Skeletal muscle cell (primary cell): ENCODE measurements at places on chromosomes 12 and 14.

DNA sequence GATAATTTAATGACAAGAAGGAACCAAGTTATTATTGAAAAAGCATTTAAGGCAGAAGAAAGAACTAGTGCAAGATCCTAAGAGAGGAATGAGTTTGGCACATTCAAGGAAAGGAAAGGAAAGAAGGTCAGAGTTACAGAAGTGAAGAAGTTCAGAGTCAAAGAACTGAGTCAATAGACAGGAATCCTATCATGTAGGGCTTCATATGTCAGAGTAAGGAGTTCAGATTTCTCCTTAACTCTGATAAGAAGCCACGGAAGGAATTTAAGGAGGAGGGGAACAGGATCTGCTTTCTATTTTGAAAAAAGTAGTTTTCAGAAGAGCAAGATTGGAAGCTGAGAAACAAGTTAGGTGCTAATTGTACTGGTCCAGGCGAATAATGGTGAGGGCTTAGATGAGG is 223.1 kb upstream of the FOXN3 start:
- DNase-seq: no peak

DNA sequence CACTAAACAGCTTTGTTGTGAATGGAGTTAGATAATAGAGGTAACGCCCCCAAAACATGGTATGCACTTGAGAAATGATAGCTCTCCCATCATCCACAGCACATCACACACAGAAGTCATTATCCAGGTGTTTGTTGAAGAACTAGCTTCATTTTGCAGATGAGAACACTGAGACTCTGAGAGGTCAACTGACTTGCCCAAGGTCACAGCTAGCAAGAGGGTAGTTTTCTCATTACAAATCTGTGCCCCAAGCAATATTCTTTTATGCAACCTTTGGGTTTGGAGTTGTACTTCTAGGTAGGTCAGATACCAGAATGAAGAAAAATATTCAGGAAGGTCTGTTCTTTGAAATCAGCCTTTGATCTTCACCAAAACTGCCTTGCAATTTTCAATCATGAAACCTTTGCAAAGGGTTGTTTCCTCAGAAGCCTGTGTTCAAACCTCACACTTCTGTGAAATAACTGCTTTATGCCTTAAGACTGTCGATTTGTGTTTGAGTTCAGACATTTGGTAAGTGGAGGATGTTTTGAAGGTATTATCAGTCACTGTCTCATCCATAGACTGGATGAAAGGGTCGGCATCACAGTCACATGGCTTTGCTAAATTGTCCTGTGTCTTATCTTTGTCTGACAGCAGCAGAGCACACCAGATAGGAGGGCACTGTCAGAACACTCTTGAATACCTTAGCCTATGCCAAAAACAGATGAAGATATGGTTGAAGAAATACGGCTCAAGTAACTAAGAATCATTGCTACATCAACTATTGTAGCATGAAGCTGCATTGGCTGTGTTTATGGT is 233.2 kb upstream of the BTG1 start:
- DNase-seq: no peak

DNA sequence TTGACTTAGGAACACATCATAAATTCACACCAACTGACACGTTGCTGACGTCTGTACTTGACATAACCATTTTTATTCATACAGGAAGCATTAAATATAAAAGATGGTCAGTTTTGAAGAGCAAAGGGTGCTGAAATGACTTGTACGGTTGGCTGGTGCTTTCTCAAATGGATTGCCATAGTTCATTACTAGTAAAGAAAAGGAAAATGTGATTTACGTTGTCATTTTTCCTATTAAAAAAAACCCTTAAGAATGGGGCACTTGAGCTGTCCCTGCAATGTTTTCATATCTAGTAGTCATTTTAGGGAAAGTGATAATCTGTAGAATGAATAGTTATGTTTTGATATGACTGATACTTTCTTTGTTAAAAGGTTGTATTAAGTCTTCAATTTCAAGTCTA is 22.5 kb upstream of the MANSC4 start:
- DNase-seq: no peak

- peak; percentile 73 for DNase-seq
Observed at GRCh38 chr14:54603362-54603761, 36.4 kb downstream of the SAMD4A start.

DNA sequence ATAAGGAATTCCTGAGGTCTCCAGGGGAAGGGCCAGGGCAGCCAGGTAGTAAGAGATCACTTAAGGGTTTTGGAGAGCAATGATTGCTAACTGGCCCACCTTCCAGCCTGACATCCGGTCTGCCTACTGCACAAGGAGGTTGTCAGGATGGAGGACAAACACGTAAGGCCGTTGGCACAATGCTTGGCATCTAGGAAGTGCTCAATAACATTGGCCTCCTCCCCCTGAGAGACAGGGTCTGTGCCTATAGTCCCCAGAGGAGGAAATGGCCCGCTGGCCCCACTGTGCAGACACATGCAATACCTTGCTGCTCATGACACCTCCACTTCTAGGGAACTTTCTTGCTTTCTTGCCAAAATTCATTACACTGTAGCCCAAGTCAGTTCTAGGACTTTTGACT is 73.2 kb downstream of the NTF3 start:
- DNase-seq: no peak

- DNase-seq: peak; percentile 99
Observed at GRCh38 chr12:115341442-115341841, 657.5 kb upstream of the TBX3 start.
